ENCODE measurements at places on chromosomes 1 and 21.

GRCh38 chr1:203645996-203646395 is 19.4 kb downstream of the ATP2B4 start:
- no peak for DNase-seq

DNA sequence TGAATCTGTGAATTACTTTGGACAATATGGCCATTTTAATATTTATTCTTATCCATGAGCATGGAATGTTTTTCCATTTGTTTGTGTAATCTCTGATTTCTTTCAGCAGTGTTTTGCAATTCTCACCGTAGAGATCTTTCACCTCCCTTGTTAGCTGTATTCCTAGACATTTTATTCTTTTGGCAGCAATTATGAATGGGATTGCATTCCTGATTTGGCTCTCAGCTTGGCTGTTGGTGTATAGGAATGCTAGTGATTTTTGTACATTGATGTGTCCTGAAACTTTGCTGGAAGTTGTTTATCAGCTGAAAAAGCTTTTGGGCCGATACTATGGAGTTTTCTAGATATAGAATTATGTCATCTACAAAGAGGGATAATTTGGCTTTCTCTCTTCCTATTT is 44.2 kb upstream of the NEGR1 start:
- no peak for DNase-seq

DNA sequence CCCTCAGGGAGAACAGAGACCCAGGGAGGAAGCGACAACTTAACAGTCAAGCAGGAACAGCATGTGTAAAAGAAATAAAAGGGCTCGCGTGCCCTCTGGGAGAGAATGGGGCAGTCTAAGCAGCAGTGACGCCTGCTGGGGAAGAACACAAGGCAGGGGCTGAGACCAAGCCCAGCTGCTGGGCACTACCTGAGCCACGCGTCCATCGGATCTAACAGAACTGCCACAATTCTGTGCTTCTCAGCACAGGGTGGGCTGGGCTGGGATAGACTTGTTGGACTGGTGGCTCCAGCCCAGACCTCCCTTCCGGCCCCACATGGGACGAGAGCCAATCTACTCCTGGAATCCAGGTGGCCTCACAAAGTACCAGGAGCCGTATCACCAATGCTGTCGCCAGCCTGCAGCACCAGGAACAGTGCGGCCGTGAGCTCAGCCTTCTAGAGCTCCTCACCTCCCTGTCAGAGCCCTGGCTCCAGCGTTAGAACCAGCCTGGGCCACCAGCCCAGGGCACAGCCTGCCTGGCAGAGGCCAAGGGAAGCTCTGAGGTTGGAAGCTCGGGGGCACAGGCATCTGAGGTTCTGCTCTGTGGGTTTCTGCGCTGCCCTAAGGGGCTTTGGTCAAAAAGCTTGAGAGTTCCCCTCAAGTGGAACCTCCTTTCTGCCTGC is 7.4 kb downstream of the LRRC47 start:
- DNase-seq = no peak

DNA sequence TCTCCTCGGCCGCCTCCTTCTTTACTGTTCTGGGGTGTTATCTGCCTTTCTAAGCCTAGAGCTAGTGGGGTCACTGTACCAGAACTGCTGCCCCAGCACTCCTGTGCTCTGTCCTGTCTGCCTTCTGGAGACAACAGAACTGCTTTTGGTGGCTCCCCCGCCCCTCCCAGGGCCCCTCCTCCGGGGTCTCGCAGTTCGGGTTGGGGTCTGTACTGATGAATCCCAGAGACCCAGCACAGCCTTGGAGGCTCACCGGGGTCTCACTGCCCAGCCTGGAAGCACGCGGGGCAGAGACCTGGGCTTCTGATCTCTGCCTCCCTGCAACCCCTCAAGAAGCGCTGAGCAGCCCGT is 3.2 kb upstream of the PLEKHA6 start:
- DNase-seq = no peak

GRCh38 chr1:3453891-3454810 is at the start of gene ARHGEF16:
Gene ARHGEF16, plus strand, starts transcription at chr1:3454665. Its CDS starts 8,420 bp downstream, at chr1:3463085.
- no peak for DNase-seq

- no peak for DNase-seq
These were observed 288.0 kb downstream of the HMCN1 start for GRCh38 chr1:186022184-186022583.

- no peak for DNase-seq
These were observed 7.0 kb downstream of the OPRD1 start for GRCh38 chr1:28819020-28819419.

- no peak for DNase-seq
These were observed 4.1 kb downstream of the CSF1 start for GRCh38 chr1:109914587-109915240.

GRCh38 chr1:28582248-28582615 is 9.8 kb upstream of the RAB42 start:
- no peak for DNase-seq
